ENCODE measurements at places on chromosomes 2 and 18.
A peak's percentile ranks its signal among the peaks of the same experiment; 100 is the strongest.

GRCh38 chr18:45164551-45164950 is 450.7 kb upstream of the SLC14A2 start:
- DNase-seq, result no peak

GRCh38 chr2:69623236-69623635 is 20.3 kb downstream of the AAK1 start:
- DNase-seq, result no peak

DNA sequence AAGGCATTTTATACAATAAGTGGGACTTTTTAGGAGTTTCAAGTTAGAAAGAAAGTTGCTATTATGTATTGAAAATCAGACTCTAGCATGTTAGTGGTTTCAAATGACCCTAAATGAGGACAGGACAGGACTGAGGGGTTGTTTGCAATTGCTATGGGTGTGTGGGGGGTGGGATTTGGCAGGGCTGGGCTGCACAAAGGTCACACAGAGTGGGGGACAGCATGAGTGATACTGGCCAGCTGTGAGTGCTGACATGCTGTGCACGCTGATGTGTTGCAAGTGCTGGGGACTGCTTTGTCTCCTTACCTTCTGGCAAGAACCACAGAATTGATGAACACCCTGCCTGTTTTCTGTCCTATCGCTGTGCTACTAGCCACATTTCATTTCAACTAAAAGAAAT is 29.8 kb downstream of the RNMT start:
- no peak for DNase-seq

GRCh38 chr2:230423851-230424458 is 8.0 kb downstream of the SP100 start:
- DNase-seq, result no peak

DNA sequence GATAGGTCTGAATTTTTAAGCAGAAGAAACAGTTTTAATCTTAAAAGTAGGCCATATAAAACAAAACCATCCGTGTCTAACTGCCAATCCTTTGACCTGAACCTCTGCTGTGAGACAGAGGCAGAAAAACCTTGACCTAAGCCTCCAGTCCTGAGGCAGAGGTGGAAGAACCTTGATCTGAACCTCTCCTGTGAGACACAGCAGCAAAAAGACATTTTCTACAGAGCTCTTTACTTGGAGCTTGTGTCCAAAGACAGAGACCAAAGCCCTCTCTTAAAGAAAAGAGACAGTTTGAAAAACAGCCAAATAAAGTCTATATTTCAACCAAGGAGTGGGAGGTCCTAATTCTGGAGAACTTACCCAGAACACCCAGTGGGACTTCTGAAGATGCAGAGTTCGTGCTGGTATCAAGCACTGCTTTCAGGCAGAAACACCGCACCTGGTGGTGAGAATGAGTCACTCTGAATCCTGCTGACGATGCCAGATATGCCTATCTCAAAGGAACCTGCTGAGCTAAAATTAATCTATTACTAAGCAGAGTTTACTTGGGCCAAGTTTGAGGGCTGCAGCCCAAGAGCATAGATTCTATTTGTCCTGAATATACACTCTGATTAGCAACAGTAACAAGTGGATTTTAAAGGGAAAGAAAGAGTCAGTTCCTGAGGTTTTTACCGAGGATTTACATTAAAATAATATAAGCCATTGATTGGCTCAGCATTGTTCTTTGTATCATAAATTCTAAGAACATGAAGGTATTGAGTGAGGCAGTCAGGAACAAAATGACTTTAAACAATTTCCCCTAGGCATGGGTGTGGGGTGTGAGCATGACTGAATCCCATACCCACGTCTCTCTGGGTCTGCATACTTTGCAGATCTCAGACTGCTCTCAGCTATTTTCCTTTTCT is 806.4 kb downstream of the TRIB2 start:
- DNase-seq, result no peak

- peak; percentile 95 for DNase-seq
Observed at GRCh38 chr18:23452728-23453679, at the start of gene RIOK3. Gene RIOK3 (plus strand): TSS chr18:23453287. CDS start chr18:23453440, 153 bp downstream.
